ENCODE measurements at places on chromosomes 5 and 9.

DNA sequence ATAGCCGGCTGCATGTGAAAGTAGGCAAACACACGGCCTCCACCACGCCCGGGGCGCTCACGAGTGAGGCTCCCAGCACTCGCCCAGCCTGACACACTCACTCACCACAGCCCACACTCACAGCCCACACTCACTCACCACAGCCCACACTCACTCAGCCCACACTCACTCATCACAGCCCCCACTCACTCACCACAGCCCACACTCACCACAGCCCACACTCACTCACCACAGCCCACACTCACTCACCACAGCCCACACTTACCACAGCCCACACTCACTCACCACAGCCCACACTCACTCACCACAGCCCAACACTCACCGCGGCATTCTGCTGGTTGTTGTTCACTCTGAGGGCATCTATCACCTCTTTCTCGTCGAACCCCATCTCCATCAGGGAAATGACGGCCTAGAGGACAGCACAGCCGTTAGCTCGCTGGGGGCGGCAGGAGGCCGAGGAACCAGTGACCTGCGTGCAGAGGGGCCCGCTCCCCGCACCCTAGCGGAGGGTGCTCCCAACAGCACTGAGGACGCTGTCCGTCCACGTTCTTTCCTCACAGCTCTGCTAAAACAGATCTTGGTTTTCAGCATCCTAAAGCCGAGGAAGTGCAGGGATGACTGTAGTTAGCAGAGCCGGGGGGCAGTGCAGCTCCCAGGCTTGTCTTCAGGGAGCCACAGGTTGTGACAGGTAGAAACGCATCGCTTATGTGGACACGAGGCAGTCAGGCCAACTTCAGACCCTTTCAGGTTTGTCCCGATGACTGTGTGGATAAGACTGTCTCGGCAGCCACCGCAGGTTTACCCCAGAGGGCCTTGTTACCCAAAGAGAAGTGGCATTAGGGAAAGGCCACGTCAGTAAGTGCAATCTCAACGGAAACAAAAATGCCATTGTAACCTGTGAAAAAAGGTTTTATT lies 21.6 kb downstream of the UBAC1 start:
- peak; percentile 11 for DNase-seq

- DNase-seq, result no peak
These were observed 634.0 kb downstream of the MAT2B start for GRCh38 chr5:164139423-164139822.

DNA sequence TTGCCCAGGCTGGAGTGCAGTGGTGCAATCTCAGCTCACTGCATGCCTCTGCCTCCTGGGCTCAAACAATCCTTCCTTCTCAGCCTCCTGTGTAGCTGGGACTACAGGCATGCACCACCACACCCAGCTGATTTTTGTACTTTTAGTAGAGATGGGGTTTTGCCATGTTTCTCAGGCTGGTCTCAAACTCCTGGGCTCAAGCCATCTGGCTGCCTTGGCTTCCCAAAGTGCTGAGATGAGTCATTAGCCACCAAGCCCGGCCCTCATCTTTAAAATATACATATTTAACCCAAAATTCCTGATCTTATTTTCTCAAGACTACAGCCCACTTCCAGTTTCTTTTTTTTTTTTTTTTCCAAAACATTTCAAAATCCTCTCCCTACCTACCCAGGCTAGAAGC lies 31.7 kb upstream of the MINAR2 start:
- no peak for DNase-seq

DNA sequence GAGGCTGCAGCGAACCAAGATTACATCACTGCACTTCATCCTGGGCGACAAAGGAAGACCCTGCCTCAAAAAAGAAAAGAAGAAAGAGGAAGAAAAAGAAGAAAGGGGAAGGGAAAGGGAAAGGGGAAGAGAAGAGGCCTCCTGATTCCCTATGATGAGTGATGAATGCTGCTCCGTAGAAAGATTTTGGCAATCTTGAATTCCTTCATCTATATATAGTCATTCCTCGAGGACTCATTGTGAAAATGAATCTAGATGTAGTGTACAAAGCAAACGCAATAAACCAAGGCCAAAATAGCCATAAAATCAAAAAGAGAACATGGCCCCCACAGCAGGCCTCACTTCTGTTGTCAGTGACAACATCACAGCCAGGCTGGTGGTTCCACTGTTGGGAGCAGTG lies 218.0 kb downstream of the DCP2 start:
- DNase-seq, result no peak

- DNase-seq, result no peak
These were observed 204.8 kb upstream of the PIK3R1 start for GRCh38 chr5:68010740-68011139.

DNA sequence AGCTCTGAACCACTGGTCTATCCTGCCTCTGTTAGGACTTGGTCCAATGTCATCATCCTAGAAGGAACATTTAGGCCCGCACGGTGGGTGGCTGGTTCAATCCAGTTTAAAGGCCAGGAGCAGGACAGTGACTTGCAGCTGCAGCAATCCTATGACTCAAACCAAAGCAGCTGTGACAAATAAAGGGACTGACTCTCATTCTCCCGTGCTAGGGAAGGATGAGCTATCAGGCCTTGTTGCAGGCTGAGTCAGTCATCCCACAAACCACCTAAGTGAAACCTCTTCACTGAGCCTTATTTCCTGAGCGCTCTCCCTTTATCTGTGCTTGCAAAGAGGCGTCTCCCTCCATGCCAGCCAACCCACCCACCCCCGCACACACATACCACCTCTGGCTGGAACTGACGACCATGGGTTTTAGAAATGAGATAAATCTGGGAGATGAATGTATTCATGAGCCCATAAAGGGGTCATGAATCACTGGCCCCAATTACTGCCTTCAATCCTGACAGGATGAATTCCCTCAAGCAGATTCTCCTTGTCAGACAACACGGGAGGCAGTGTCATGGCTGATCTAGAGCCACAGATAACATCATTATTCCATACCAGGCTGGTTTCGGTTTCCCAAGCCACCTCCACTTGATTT lies 93.4 kb downstream of the KCNIP1 start:
- no peak for DNase-seq

- no peak for DNase-seq
These were observed 365.9 kb downstream of the PLK2 start for GRCh38 chr5:58094031-58094430.

DNA sequence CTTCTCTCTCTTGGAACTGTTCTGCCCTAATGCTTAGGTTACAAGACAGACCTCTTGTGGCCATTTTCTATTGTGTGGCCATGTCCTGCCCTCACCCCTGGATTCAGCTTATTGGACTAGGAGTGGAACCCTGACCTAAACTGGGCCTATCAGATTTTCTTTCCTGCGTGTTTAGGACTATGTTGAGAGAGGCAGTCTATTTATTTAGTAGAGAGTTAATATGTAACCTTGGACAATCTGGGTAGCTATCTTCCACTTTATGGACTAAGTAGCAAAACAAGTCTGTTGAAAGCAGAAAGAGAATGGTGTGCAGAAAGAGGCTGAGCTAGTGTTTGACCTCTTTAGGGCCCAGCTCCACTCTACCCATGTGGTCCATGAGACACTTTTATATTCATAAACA lies 82.6 kb upstream of the SMIM32 start:
- no peak for DNase-seq

- no peak for DNase-seq
These were observed 34.1 kb downstream of the ELOVL7 start for GRCh38 chr5:60809891-60810425.

- DNase-seq, result no peak
These were observed 115.3 kb downstream of the FANCC start for GRCh38 chr9:95202076-95202681.

DNA sequence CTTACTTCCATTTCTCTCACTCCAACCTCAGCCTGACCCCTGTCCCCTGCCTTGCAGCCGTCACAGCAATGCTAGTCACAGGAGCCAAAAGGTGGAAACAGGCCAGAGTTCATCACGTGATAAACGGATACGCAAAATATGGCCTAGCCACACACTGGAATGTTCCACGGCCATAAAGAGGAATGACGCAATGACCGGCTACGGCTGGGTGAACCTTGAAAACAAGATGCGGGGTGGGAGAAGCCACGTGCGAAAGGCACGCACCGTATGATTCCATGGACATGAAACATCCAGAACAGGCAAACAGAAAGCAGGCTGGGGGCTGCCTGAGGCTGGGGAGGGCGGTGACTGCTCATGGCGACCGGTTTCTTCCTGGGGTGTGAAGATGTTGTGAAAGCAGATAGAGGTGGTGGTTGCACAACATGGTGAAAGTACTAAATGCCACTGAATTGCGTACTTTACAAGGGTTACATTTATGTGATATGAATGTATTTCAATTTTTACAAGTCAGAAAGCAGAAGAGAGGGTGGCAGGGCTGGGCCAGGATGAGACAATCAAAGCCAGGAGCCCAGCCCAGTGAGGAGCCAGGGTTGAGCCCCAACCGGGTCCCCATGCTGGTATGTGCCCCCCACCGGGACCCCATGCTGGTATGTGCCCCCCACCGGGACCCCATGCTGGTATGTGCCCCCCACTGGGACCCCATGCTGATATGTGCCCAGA lies 117.8 kb upstream of the SARDH start:
- no peak for DNase-seq

- no peak for DNase-seq
These were observed 62.8 kb downstream of the RGS3 start for GRCh38 chr9:113526231-113526746.

- DNase-seq, result no peak
These were observed 129.6 kb upstream of the CNTLN start for GRCh38 chr9:17005056-17005823.
